ENCODE measurements at places on chromosomes 2 and 18.

GRCh38 chr2:172366596-172367150 lies 60.7 kb upstream of the ITGA6 start:
- DNase-seq = no peak

- no peak for DNase-seq
Measured at GRCh38 chr18:75346671-75347070, 80.8 kb downstream of the SMIM21 start.

GRCh38 chr2:215874418-215874817 lies 138.9 kb downstream of the MREG start:
- DNase-seq = no peak

DNA sequence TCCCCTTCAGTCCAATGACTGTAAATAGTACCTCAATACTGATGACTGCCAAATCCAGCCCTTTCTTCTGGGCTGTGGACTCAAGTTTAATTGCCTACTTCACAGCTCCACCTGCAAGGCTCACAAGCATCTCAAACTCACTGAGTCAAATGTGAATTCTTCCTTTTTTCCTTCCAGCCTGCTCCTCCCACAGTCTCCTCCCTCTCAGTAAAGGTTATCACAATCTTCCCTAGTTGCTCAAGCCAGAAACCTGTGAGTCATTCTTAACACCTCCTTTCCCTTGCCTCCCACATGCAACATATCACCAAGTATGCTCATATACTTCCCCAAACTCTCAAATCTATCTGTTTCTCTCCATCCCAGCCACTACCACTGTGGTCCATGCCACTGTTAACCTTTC lies 3.7 kb upstream of the MFSD6 start:
- no peak for DNase-seq

DNA sequence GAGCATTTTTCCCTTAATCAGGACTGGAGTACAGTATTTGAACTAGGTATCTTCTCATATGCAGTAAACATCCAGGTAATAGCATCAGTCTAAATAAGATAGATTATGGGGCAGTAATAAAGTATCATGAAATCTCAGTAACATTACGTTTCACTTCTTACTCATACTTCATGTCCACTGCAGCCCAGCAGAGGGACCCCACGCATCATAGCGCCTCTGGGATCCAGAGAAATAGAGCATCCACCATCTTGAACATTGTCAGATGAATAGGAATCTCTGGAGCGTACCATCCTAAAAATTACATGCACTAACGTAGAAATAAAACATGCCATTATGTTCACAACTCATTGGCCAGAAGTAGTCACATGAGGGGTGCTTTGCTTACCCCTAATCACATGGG lies 499.0 kb downstream of the CPS1 start:
- DNase-seq = no peak

- DNase-seq = no peak
Measured at GRCh38 chr2:114022360-114023085, 132.6 kb downstream of the ACTR3 start.

- no peak for DNase-seq
Measured at GRCh38 chr2:98404556-98405250, 40.0 kb upstream of the INPP4A start.

GRCh38 chr2:143476336-143477087 lies 347.3 kb downstream of the ARHGAP15 start:
- no peak for DNase-seq

GRCh38 chr2:102603904-102604303 lies 15.4 kb upstream of the SLC9A2 start:
- no peak for DNase-seq

DNA sequence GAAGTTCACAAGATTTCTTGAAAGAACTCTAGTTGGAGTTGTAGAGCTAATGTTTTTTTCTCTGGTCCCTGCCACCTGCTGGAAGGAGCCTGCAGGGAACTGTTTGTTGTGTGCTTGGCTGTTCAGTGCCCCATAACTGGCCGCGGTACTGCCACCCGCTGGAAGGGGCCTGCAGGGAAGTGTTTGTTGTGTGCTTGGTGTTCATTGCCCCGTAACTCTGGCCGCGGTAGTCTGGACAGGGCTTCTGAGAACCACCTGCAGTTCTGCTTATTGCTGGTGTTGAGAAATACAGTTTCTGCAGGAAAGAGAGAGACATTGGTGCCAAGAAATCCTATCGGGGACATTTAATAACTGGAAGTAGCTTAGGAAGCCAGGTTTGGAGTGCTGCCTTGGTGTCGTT lies 58.1 kb downstream of the AGAP1 start:
- peak; percentile 9 for DNase-seq

- DNase-seq = peak; percentile 56
Measured at GRCh38 chr2:64711252-64711800, 57.6 kb upstream of the SERTAD2 start.

DNA sequence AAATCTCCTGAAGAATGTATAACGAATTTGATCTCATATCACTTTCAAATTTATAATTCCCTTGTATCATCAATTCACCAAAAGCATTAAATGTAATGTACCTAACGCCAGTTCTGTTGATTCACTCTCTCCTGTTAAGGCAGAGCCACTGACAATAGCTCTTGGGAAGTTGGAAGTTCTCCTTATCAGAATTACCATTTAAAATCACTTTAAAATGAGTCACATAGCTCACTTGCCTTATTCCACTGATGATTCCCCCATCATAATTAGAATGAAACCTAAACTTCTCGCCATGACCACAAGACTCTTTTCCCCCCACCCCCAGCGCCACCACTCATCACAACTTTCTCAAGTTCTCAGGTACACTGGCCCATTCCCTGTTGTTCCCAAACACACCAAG lies 117.1 kb downstream of the PID1 start:
- no peak for DNase-seq
